ENCODE measurements at places on chromosomes 12 and 14.

DNA sequence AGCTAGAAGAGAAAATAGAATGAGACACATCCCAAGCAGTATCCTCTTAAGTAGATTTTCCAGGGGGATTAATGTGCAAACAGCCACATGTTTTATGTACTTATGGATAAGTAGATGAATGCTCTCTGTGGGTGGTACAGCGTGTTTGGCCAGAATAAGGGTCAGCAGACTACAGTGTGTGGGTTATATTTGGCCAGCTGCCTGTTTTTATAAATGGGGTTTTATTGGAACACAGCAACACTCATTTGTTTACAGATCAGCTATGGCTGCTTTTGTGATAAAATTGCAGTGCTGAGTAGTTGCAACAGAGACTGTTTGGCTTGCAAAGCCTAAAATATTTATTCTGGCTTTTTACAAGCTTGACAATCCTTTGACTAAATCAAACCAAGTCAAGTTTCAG lies 780.2 kb upstream of the SEL1L start:
- no peak for DNase-seq

GRCh38 chr14:41167040-41167439 lies 439.6 kb upstream of the LRFN5 start:
- DNase-seq, result no peak

DNA sequence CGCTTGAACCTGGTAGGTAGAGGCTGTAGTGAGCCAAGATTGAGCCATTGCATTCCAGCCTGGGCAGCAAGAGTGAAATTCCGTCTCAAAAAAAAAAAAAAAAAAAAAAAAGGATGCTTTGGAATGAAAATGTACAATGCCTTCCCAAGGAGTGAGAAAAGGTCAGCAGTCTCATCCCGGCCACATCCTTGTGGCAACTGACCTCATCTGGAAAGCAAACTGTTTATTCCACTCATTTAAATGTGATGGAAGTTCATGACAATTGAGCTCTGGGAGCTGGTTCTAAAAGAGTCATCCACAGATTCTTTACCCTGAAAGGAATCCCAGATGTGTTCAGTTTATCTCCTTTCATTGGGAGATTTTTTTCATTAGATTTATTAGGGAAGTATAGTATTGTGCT lies 19.4 kb upstream of the LIMA1 start:
- DNase-seq, result no peak

- no peak for DNase-seq
Observed at GRCh38 chr12:92063641-92064040, 82.0 kb downstream of the BTG1 start.

DNA sequence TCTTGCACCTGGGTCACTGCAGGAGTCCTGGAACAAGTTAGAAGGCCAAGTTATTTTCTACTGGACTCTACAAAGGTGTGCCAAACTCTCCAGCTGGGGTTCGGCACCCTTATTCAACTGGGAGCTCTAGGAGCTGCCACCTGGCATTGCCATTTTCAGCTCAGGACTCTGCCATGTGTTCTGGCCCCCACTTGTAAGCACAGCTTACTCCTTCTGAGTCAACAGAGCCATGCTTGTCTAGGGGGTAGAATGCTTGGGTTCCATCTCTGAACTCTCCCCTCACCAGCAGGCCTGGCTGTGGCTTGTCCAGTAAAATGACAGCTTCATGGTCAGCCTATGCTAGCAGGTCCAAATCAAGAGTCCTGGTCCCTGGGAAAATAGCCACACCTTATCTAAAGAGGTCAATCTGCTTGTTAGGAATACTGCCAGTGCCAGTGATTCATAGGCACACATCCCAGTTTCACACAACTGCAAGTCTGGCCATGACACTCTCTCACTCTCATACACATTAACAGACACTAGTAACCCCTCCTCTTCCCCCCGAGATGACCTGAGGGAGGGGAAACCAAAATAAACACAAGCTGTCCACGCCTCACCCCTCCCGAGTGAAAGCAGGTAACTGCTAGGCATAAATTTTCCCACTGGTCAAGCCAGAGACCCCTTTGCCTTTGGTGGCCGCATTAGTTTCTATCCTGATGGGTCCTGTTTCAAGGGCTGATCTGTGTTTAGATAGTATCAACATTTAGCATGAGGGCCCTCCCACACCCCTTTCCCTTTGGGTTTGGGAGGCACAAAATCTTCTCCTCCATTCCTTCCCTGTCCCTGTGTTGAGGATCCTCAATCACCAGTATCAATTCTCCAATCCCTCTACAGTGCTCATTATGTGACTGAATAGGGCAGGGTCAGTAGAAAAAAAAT lies 182.3 kb upstream of the GZMB start:
- peak; percentile 46 for DNase-seq

DNA sequence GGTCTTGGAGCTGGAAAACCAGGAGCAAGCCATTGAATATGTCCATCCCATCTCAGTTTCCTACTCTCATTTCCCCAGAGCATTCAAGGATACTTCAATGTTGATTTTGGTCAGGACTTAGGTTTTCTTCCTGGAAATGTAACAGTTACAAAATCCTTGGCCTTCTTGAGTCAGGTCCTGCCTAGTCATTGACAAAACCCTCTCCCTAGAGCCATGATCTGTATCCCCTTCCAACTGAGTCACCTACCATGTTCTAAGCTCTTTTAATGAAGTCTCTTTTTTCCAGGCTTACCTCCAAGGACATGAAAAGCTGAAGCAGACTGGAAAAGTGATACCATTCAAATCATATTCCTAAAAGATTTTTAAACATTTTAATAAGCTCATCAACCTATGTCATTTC lies 549.2 kb downstream of the GALC start:
- DNase-seq, result no peak

GRCh38 chr12:92702754-92703679 lies at the start of gene PLEKHG7:
PLEKHG7 (plus strand) TSS chr12:92702989; CDS start chr12:92706632, 3,643 bp downstream.
- no peak for DNase-seq

GRCh38 chr12:130686511-130686991 lies 29.5 kb downstream of the RIMBP2 start:
- no peak for DNase-seq

- DNase-seq, result no peak
Observed at GRCh38 chr12:81727391-81727790, 31.8 kb downstream of the PPFIA2 start.

DNA sequence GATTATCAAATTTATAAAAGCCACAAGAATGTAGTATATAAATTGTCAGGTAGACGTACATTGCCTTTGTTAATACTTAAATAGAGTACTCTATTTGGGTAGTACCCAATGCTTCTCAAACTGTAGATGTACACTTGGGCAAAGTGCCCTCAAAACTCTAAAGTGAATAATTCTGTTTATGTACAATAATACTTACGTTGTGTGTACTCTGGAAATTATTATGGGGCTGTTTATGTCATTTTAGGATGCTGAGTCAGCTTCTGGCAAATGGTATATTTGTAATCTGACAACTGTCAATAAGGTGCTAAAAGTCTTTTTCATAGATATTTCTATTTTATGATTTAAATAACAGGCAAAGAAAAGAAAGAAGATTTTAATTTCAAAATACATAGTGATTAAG lies 102.4 kb downstream of the CCDC91 start:
- no peak for DNase-seq

- no peak for DNase-seq
Observed at GRCh38 chr12:83141460-83141994, 454.8 kb downstream of the TMTC2 start.

DNA sequence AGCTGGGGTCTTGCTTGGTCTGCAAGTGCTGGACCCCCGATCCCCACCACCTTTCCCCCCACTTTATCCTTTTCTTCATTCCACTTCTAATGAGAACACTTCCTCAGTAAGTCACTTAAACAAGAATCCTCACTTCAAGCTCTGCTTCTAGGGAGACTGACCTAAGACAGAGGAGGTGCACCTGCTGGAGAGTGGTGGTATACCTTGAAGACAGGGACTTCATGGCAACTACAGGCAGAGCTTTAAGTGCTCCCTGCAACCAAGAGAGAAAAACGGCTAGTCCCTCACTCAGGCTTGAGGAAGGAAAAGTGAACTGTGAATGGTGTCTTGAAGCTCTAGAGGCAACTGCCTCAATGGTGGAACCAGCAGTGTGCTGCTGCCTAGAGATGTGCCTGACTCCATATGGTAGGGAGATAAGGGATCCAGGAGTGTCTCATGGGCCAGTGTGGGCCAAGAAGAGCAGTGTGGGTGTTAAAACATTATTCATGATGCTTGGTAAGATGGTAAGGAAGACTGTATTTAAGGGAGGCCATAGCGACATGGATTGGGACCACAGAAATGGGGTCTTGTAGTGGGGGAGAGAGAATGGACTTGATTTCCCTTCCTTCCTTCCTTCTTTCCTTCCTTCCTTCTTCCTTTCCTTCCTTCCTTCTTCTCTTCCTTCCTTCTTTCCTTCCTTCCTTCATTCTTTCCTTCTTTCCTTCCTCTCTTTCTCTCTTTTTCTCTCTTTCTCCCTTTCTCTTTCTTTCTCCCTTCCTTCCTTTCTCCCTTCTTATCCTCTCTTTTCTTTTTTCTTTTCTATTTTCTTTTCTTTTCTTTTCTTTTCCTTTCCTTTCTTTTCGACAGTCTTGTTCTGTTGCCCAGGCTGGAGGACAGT lies 96.2 kb upstream of the NAP1L1 start:
- no peak for DNase-seq

DNA sequence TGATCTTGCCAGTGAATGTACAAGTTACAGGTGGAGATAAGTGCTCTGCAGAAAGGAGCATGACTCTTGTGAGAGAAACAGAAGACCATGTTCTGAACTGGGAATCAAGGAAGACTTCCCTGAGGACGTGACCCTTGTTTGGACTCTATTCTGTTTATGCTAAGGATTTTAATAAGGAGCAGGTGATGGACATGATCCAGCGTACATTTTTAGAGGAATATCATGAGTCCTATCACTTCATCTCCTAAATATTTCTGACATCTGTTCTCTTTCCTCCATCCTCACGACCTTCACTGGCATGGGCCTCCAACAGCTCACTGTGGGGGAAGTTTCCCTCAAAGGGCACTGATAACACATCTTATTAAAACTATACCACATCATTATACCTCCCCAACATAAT lies 7.9 kb upstream of the SLC38A1 start:
- DNase-seq, result no peak

DNA sequence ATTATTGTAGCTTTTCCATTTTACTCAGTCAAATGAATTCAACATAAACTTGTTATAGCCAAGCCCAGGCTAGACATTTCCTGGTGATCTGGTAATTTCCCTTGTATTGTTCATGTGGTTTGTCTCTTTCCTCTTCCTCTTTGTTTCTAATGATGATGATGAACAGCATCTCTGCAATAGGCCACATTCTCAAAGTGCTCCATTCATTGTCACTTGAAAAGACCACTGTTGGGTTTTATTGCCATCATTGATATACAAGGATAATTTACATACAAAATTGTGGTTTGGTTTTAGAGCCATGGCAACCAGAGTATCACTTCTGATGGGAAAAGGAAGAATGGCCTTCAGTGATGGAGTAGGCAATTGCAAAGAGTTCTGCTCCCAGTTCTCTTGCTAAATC lies 379.3 kb downstream of the RGS6 start:
- DNase-seq, result no peak

- no peak for DNase-seq
Observed at GRCh38 chr12:45944771-45945170, 45.6 kb downstream of the SCAF11 start.

DNA sequence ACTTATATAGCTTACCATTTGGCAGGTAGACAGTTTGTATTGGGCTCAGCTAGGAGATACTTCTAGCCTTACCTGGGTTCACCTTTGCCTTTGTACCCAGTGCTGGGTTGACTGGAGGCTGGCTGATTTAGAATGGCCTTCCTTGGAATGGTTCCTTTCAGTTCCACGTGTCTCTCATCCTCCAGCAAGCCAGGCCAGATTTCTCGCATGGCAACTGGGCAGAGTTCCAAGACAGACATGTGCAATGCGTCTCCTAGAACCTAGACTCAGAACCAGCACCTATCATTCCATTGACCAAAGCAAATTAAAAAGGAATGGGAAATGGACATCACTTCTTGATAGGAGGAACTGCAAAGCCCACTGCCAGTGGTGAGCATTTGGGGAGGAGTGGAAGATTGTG lies 79.1 kb upstream of the BDKRB2 start:
- DNase-seq, result no peak

All from heart left ventricle (tissue), 16 donors.